ENCODE measurements at places on chromosomes 2 and 18.
A peak's percentile ranks its signal among the peaks of the same experiment; 100 is the strongest.

DNA sequence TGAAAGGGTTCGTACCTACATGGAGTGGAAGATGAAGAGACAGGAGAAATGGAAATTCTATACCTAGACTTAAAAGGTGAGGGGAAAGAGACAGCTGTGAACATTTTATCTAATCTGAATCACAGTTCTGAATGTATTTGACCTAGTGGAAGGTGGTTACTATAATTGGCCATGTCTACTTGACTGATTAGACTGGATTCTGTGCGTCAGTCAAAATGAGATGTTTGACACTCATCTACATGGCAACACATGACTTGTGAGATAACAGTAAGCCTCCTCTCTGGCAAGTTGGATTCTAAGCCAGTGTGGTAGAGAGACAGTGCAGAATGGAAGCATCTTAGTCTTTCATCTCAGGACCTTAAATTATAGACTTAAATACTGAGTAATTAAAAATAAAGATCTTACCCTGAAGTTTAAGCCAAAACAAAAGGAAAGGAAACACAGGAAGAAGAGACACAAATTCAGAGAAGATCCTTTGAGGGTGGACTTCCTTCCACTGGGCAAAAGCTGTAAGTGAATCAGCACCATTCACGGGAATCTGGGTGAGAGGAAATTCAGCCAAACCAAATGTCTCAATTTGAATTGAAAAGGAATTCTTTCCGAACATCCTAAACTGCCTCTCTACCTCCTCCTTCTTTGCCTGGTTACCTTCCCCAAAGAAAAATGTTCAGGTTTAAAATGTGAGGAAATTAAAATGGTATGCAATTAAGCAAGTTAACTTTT is 121.6 kb downstream of the EHBP1 start:
- DNase-seq, result no peak

DNA sequence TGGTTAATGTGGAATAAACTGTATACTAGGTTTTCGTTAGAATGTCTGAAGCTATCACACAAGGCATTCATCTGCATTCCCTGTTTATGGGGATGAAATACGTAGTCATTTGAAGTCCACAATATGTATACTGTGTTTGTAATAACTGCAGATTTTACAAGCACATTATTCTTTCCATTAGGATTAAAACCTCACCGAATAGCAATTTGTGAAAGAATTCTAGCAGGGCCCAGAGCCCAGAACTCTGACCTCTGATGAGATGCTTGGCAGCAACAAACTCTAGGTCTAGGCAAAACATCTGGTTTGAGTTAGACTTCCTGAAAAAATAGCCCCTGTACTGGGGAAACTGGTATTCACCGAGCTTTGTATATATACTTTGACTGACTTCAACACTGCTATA is 158.2 kb downstream of the SRBD1 start:
- DNase-seq, result no peak

GRCh38 chr18:35062408-35062807 is 21.2 kb downstream of the MAPRE2 start:
- DNase-seq, result no peak

DNA sequence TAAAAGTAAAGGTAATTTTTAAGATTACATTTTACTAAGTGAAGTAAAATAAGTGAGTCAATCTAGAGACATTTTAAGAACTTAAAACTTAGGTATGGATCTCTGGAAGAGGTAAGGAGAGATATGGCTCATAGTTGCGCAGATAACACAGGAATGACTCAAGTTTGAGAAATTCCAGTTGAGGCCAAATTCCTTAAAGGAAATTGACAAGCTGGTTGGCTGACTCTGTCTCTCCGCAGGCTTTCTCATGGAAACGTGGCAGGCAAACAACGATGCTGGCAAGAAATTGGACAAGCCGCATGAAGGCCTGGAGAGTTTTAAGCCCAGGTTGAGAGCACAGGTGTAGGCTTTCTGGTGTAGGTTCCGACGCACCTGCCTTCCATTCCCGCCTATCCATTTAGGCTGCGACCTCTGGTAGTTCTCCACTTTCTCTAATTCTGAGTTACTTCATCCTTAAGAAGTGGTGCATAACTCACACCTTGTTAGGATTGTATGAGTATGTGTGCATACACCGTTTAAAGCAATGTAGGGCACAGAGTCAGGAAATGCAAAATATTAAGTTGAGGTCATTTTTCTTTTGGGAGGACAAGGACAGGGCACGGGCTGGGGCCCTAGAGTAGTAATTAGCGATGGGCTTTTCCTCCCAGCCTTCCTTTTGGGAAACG is 589 bp upstream of the DAW1 start:
- no peak for DNase-seq

DNA sequence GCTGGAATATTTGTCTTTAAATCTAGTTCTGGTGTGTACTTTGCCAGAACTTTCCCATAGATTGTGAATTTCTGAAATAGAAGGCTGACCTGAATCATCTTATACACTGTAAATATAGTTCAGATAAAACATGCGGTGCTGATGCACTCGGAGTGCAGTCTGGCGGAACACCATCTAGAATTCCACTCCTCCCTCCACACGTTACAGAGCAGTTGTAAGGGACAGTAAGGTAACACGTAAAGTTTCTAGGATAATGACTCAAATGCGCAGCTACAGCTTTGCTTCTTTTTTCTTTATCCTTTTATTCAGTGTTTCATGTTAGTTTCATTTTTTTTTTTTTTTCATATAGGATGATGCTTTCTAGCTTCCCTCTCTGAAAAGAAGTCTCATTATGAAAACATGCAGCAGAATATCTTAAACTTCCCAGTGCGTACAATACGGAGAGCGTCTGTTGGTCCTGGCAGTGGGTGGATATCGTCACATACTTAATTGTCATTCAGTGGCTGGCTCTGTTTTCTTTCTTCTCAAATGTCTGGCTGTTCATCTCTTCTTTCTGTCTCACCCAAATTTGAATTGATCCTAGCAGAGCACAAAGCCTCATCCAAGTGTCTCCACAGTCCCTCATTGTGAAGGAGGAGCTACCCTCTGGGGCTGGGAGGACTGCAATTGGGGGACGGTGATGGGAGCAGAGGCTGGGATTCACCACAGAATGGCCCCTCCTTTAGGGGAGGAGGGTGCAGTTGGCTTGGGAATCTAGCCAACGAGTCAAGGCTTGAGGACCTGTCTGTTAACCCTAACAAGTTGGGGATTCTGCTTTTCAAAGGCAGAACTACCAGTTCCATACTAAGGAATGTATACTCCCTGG is 138.8 kb downstream of the MYT1L start:
- DNase-seq, result no peak

DNA sequence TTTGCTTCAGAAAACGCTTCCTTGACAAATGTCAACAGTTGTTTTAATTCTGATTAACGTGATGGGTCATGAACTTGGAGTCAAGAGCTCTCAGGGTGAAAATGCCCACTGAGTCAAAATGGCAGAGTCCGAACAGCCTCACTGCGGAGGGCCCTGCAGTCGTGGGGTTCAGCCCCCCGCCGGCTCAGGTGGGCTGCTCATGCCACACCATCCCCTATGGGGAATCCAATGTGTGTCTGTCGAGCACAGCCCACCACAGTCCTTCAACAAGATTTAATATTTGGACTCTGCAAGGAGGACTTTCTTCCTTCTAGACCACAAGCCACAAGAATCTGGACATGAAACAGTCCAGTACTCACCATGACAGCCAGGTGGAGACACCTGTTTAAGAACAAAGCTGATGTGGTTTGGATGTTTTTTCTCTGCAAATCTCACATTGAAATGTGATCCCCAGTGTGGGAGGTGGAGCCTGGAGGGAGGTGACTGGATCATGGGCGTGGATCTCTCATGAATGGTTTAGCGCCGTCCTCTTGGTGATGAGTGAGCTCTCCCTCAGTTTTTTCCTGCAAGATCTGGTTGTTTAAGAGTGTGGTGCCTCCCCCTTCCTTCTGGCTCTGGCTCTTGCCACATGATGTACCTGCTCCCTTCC is 201.0 kb downstream of the NDUFA10 start:
- no peak for DNase-seq

DNA sequence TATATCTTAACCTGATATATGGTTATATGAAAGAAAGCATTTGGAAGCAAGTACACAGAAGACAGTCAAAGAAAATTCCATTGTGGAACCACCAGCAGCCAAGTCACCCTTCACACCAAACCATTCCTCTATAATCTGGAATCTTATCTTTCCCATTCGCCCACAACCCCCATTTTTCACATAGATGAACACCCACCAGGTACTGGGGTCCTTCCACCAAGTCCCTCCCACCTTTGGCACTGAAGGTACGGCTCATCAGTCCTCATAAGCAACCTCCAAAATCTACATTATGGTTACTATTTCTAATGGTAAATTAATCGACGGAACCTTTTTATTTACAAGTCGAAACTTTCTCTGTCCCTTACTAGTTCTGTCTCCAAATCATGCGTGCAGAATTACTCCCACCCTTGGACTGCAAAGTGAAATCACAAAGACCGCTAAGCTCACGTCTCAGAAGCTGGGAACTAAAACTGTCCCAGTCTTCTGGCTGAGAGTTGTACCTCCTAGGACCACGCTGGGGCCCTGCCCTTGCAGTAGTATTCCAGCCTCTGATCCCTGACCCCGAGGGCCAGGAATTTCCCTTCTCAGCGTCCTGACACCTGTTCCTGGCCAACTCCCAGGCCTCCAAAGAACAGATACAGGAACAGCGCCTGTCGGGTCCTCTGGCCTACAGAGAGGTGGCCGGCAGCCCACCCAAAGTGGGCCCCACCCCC is 702 bp downstream of the OLA1 start:
- no peak for DNase-seq

DNA sequence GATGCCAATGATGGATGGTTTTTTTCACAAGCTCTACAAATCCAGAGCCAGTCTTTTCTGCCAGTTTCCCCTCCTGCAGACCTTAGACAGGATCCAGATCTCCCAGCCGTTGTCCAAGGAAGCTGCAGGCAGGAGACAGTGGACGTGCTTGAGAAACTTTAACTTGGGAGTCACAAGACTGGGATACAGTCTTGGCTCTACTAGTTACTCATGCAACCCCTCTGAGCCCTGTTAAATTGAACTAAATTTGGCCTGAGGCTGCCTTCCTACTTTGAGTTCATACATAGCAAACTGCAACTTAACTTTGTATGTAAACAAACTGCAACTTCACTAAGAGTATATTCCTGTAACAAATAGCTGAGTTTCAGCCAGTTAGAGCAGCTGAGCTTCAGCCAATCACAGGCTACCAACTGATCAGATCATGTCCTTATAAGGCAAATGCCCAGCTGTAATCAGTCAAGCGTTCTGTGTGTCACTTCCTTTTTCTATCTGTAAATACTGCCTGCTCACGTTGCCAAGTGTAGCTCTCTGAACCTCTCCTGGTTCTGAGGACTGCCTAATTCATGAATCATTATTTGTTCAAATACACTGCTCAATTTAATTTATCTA is 140.9 kb downstream of the CAPN13 start:
- DNase-seq, result peak; percentile 24

Measured in GM06990 (cell line).